Activated CD4-positive, CD25-positive, alpha-beta regulatory T cell treated with anti-CD3 and anti-CD28 coated beads, Interleukin-2, amount 50 U/mL, for 16 hours (primary cell): ENCODE measurements at places on chromosomes 6 and 20.

GRCh38 chr6:17470938-17471327 lies 77.5 kb downstream of the CAP2 start:
- no peak for DNase-seq

DNA sequence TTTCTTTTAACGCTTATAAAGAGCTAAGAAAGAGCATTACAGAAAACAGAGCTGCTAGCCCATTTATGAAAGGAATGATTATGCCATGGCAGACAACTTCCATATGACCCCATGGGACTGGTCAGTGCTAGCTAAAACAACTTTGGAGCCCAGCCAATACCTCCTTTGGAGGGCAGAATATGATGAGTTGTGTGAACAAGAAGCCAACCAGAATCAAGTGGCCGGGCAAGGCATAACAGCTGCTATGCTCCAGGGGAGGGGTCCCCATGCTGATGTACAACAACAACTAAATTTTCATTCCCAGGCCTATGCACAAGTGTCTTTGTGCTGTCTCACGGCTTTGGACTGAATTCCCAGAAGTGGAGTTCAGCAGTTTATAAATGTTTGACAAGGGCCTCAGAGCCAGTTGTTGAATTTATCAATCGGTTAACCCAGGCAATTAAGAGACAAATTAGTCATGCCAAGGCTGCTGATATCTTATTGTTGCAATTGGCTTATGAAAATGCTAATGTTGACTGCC lies 65.0 kb upstream of the ASCC3 start:
- no peak for DNase-seq

DNA sequence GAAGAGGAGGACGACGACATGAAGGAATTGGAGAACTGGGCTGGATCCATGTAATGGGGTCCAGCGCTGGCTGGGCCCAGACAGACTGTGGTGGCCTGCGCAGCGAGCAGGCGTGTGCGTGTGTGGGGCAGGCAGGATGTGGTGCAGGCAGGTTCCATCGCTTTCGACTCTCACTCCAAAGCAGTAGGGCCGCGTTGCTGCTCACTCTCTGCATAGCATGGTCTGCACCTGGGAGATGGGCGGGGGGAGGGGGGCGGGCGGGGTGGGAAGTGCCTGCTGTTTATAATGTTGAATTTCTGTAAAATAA lies 42.3 kb downstream of the CHMP4B start:
- DNase-seq, result no peak

- no peak for DNase-seq
Measured at GRCh38 chr6:170210026-170210390, 80.9 kb downstream of the DLL1 start.
